Central memory CD8-positive, alpha-beta T cell (primary cell): ENCODE measurements at places on chromosomes 2 and 18.

GRCh38 chr2:21939967-21940366 lies 816.2 kb downstream of the TDRD15 start:
- DNase-seq = no peak

GRCh38 chr18:61743775-61744531 lies 148.9 kb downstream of the RNF152 start:
- no peak for DNase-seq

GRCh38 chr2:179048099-179048498 lies 1.8 kb downstream of the CCDC141 start:
- no peak for DNase-seq

DNA sequence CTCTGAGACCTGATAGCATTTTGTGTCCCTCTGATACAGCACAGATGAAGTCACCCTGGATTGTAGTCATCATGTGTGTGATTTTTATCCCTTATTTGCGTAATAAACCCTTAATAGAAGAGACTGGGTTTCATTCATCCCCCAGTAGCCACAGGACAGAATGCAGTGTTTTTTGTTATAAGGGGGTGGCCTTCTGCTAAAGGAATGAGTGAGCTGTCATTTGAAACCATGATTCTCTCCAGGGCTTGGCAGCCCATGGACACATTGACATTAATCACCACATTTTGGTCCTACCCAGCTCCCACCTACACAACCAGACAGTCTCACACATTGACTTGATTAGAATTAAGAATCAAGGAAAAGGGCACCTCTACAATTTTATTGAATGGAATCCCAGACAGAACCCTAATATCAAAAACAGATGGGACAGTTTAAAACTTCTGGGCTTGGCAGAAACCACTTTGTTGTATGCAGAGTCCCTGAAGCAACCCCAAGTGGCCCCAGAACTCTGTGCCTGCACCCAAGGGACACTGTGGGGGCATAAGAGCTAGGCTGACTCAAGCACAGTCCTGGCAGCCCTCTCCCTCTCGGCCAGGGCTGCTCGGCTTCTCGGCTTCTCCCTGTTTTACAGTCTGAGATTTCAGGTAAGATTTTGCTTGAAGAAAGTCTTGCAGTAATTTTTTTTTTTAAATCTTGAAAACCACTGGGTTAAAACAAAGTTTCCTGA lies 254.0 kb upstream of the SLC14A2 start:
- no peak for DNase-seq

DNA sequence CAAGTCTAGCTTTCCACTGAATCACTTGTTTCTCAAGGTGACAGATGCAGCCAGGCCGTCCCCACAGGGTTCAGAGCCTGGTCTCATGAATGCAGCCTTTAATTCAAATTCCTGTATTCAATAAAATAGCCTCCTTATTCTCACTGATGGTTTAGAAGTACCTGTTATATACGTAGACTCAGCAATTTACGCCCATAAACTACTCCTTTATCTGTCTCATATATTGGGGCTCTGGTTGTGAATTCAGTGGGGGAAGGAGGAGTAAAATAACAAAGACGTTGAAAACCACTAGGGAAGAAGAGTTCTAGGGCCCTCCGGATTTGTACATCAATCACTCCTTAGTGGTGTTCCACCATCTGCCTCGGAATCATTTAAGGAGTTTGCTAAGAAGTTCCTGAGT lies 1.7 kb downstream of the OBSL1 start:
- no peak for DNase-seq

- DNase-seq = no peak
Observed at GRCh38 chr2:73920577-73921545, 5.8 kb upstream of the DGUOK start.

GRCh38 chr2:104465981-104466380 lies 387.9 kb upstream of the POU3F3 start:
- no peak for DNase-seq

DNA sequence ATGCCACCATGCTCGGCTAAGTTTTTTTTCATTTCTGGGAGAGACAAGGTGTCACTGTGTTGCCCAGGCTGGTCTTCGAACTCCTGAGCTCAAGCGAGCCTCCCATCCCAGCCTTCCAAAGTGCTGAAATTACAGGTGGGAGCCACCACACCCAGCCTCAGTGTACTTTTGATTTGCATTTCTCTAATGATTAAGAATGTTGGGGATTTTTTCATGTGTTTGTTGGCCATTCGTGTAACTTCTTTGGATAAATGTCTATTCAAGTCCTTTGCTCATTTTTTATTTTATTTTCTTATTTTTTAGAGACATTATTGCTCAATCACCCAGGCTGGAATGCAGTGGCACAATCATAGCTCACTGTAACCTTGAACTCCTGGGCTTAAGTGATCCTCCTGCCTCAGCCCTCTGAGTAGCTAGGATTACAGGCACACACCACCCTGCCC lies 73.1 kb downstream of the TMEM185B start:
- DNase-seq = no peak

DNA sequence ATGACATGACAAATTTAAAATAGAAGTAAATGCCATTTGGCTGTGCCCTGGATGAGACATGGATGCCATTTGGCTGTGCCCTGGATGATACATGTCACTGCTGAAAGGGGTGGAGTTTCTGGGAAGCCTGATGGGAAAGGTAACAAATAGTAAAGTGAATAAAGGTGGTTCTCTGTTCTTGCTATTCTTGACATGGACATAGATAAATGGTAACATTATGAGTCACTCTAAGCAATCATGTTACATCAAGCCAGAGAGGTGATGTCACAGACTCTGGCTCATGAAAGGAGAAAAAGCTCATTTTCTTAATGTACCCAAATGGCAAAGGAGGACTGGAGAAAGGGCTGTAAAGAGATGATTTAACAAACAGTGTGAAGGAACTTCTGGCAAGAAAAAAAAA lies 86.4 kb downstream of the EML6 start:
- DNase-seq = no peak

GRCh38 chr2:201135386-201135785 lies 19.4 kb downstream of the CFLAR start:
- no peak for DNase-seq
